ENCODE measurements at places on chromosomes 2 and 18. TPM values are rescaled to one million over a fixed set of nuclear protein-coding genes. Genes with fewer than 3 reads are reported as not detected.

The EN1 gene
- total RNA-seq, result 2.4 TPM

The CSRNP3 gene
- total RNA-seq, result 7.7 TPM

The MATN3 gene
- total RNA-seq, result 1.2 TPM

The PRSS56 gene
- total RNA-seq, result not detected

The PDCD1 gene
- total RNA-seq, result 0.38 TPM

The TCF23 gene
- 10.7 TPM for total RNA-seq

The LYPD6B gene
- total RNA-seq, result not detected

All from posterior vena cava (tissue), 2 donors.